BJ (cell line): ENCODE measurements at places on chromosomes 5 and 9.

GRCh38 chr5:156641686-156642085 lies 208.4 kb upstream of the PPP1R2B start:
- DNase-seq = peak; percentile 9

GRCh38 chr5:176490301-176490700 lies 42.1 kb downstream of the FAF2 start:
- DNase-seq = no peak

DNA sequence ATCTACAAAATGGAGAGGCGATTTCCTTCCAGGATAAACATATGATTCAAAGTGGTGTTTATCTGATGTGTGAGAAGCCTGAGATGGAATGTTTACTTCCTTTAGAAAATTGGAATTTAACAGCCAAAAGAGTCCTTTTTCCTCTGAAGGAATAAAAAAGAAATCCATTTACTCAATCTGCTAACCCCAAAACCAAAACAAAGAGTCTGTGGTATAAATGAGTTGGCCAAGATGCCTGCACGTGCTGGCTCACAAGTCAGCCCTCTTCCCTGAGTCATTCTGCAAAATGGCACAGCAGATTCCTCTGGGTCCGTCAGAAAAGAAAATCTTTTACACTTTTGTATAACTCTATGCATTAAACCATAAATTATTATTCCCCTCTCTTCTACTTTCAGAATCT lies 60.8 kb downstream of the EBF1 start:
- peak; percentile 59 for DNase-seq

DNA sequence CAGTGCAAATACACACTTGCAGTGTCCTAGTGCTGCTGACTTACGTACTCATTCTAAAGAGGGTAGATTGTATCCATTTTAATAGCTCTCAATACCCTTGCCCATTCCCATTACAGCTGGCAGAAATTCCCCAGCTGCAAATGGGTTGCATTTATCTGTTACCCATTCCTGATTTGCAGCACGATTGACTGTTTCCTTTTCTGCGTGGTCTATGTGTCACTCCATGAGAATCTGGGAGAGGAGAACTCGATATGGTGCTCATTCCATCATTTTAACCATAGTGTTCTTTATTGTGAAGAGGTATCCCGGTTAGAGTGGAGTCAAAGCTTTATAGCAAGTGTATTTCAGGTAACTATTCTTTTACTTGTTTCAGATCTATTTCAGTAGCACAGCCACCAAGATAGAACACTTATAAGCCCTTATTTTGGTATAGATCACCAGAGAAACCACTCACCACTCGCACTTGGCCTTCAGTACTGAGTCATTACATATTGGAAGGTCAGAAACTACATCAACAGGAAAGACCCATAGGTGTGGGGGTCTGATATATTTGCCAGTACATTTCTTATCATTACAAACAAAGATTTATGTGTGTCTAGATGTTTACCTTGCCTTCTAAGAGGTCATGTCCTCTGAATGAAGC lies 139.5 kb downstream of the MUSK start:
- no peak for DNase-seq

- DNase-seq = no peak
These were observed 942.3 kb downstream of the PTPRD start for GRCh38 chr9:9670454-9670853.

- DNase-seq = peak; percentile 41
These were observed 66.2 kb downstream of the SMC5 start for GRCh38 chr9:70324963-70325362.

GRCh38 chr5:53087621-53088121 lies 21.9 kb downstream of the MOCS2 start:
- DNase-seq = no peak

DNA sequence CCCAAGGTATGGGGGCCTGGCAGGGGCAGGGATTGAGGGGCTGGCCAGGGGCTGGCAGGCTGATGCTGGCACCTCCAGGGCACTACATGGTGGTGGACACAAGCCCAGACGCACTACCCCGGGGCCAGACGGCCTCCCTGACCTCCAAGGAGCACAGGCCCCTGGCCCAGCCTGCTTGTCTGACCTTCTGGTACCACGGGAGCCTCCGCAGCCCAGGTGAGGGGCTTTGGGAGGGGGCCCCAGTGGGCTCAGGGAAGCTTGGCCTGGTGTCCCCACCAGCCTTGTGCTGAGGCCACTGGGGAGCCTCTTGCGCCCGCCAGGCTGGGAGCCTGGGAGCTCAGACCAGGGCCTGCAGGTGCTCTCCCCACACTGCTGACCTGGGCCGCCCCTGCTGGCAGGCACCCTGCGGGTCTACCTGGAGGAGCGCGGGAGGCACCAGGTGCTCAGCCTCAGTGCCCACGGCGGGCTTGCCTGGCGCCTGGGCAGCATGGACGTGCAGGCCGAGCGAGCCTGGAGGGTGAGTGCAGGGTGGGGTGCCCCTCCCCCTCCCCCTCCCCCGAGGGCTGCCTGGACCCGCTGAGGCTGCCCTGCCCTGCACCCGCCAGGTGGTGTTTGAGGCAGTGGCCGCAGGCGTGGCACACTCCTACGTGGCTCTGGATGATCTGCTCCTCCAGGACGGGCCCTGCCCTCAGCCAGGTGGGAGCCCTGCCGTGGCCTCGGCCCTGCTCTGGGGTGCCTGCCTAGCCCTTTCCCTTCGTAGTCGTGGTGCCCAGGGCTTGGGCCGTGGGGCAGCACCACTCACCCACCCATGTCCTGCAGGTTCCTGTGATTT lies 5.7 kb downstream of the MAMDC4 start:
- no peak for DNase-seq

GRCh38 chr5:164364237-164365208 lies 859.1 kb downstream of the MAT2B start:
- DNase-seq = no peak

- no peak for DNase-seq
These were observed 286.3 kb downstream of the ADGRV1 start for GRCh38 chr5:90844931-90845330.

GRCh38 chr5:178895615-178896571 lies at the start of gene ZFP2:
Gene ZFP2, plus strand, starts transcription at chr5:178895913. Its CDS starts 35,401 bp downstream, at chr5:178931314.
- no peak for DNase-seq

DNA sequence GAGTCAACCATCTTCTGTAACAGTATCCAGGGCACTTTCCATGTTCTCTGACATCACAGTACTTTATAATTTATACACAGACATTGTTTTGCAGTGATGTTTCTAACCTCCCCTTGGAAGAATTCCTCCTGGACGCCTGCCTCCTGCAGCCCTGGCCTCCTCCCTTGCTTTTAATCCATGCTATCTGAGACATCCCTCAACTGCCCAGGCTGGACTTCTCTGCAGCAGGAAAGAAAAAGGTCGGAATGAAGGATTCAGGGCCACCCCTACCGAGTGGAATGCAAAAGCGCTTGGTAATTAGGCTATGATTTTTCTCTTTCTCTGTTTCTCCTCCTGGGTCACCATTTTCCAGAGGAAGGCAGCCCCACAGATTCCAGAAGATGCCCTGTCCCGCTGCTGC lies 47.0 kb upstream of the SHC3 start:
- no peak for DNase-seq

GRCh38 chr9:19409401-19410194 lies 789 bp downstream of the ACER2 start:
- DNase-seq = no peak

DNA sequence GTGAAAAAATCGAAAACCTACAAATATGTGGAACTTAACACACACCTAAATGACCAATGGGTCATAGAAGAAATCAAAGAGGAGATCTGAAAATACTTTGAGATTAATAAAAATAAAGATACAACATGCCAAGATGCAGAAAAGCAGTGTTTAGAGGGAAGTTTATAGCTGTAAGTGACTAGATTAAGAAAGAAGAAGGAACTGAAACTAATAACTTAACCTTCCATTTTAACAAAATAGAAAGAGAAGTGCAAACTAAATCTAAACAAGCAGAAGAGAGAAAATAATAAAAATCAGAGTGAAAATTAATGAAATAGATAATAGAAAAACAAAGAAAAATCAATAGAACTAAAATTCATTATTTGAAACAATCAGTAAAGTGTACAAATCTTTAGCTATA lies 103.0 kb upstream of the MAMDC2 start:
- no peak for DNase-seq

DNA sequence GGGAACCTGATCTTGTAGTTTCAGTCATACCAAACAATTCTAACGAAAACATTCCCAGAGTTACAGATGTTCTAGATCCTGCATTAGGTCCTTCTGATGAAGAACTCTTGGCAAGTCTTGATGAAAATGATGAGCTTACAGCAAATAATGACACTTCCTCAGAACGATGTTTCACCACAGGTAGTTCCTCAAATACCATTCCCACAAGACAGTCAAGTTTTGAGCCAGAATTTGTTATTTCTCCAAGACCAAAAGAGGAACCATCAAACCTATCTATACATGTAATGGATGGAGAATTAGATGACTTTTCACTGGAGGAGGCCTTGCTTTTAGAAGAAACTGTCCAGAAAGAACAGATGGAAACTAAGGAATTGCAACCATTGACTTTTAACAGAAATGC lies 21.0 kb downstream of the RMI1 start:
- DNase-seq = no peak

GRCh38 chr5:171806976-171807747 lies 21.5 kb downstream of the SMIM23 start:
- DNase-seq = no peak

DNA sequence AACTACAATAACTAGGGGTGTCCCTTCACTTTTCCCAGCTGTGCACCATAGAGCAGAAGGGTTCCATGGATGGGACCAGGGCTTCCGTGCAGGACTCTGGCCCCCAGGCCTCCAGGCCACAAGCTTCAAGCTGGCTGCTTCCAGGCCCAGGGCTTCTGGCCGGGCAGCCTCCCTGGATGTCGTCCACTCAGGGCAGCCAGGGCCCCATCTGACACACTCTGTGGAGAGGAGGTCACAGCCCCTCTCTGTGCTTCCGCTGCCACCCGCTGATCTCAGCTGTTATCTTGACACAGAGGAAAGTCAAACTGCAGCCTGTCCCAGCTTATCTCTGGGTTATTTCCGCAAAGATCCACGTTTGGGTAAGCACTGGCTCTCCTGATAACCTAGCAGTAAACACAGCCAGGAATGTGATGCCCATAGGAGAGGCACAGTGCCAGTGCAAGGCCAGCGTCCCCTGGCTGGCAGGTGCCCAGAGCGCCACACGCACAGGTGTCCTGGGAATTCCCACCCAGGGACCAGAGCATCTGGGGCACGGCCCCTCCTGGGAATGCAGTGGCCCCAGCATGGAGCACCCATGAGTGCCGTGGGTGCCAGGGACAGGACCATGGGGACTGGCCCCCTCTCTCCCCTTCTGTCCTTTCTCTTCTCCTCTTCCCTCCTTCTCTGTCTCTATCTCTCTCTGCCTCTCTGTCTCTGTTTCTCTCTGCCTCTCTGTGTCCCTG lies 15.6 kb upstream of the SLC6A19 start:
- no peak for DNase-seq

GRCh38 chr5:115179394-115180164 lies 9.9 kb upstream of the TRIM36 start:
- no peak for DNase-seq

DNA sequence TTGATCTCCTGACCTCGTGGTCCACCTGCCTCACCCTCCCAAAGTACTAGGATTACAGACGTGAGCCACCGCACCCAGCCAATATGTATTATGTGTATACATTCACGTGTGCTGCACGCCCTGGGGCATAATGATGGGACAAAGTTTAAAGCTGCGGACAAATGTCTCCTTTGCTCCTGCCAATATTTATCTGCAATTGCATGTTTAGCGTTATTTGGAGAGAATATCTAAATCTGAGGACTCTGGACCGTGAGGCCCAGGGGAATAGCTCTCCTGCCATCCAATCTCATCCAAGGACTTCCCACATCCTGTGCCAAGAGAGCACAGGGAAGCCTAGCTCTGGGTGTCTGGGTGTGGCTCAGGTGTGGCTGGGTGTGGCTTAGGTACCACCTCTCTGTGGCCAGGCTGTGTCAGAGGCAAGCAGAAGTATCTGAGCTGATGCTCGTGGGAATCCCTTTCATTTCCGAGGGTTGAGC lies 6.9 kb upstream of the BOD1 start:
- DNase-seq = no peak

GRCh38 chr5:132210944-132211343 lies 16.7 kb downstream of the P4HA2 start:
- no peak for DNase-seq

GRCh38 chr9:38154501-38155421 lies 85.7 kb upstream of the SHB start:
- no peak for DNase-seq

DNA sequence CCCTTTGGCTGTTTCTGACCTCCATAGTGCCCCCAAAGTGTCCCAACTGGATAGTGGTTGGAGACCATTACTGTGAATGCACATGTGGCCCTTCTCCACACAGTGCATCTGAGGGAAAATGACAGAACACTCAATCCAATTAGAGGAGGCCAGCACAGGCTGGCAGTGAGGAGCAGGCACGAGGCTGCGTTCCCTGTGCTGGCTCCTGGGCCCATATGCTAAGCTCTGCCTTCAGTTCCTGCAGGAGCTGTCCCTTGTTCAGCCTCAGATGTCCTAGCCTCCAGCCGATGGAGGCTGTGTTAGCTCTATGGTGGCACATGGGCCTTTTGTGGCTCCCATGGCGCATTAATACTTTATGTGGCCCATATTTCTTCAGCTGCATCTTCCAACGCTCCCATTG lies 35.8 kb downstream of the ALG2 start:
- no peak for DNase-seq

DNA sequence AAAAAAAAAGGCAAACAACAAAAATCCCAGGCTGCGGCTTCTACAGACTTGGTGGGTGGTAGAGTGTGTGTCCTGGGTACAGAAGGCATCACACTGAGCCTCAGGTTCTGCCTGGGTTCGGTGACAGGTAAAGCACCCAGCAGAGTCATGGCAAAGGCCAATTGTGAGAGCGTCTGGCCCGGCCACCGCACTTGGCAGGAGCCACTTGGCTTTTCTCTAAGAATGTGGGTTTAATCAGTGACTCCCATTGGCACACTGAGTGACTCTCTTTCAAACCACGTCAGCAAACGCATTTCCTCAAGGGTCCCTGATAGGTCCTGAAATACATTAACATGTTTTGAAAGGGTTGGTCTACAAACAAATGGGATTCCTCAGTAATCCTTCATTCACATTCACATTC lies 17.0 kb downstream of the COL23A1 start:
- DNase-seq = no peak

DNA sequence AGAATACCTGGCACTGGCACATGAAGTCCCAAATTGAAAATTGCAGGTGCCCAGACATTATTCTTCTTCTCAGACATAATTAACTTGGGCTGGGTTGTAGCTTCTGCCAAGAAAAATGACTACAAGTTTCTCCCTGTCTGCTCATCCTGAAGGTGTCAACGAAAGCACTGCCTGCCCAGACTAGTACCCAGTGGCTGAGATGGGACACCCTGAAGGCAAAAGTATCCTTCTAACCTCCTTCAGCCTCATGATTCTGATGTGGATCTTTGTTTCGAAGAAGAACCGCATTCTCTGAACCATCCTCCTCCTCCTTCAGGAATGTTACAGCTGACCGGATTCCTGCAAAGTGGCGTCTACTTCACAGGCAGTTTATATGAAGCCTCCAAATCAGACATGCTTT lies 161.1 kb upstream of the FST start:
- DNase-seq = no peak
